ENCODE measurements at places on chromosomes 7 and 10.

GRCh38 chr10:62826273-62826672 lies 10.1 kb upstream of the EGR2 start:
- DNase-seq, result no peak

DNA sequence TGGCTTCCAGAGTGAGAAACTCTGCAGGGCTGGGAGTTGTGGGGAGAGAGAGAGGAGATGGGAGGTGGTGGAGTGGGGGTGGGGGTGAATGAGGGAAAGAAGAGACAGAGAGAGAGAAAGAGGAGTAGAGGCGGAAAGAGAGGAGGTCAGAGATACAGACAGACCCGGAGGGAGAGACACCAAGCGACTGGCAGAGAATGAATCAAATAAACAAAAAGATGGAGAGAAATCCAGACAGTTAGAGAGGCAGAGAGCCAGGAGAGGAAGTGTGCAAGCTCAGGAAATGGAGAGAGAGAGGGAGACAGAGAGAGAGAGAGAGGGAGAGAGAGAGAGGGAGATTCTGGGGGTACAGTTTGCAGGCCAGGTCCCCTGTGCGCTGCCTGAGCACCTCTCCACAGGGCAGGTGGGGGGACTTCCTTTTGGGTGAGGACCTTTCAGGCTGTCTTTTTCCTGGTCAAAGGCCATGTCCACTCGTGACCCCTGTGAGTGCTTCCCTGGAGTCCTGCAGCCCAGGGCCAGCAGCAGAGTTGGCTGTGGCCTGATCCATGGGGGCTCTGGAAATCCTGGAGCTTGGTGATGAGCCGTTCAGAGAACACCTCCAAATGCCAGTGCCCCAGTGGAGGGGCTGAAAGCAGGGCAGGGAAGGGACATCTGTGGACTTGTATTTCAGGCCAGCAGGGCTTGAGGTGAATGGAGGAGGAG lies 25.0 kb upstream of the PCBD1 start:
- no peak for DNase-seq

DNA sequence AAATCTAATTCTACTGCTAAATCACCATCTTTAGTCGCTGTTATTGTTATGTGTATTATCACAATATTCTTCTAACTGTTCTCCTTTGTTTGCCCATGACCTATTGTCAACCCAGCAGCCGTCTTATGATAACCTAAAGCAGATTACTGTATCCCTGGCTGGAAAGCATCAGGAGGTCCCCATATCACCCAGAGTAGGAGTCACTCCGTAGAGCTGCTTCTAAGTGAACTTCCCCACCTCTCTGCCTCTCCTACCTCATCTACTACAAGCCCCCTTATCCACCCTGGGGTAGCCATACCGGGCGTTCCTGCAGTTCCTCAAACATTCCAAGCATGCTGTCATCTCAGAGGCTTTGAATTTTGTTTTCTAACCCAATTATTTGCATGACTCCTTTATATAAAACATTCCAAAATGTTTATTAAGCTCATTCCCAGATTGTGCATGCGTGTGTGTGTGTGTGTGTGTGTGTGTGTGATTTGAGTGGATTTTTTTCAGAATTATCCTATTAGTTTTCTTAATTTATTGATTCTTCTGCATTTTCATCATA lies 39.7 kb downstream of the POU6F2 start:
- no peak for DNase-seq

DNA sequence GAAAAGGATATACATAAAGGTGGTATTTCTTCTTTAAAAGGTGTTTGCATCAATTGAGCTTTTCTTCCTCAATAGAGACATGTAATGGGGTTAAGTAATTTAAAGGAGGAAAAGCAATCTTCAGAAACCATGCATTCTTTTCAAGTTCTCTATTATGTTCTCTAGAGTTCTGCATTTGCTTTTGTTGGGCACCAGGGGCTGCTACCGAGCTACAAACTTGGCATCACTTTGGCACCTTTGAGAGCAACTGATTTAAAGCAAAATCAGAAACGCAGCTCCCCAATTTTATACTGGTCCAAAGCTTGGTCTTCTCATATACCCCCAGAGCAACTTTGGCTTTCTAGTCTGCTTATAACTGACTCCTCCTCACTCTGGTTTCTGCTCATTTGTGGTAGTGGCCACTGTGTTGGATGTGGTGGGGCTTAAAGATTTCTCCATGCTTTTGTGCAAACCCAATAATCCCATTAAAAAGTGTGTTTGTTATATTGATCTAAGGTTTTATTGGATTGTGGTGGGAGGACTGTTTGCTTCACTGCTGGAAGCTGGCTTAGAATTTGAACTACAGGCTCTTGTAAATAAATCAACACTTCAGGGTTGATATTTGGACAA lies 712.1 kb downstream of the PHTF2 start:
- DNase-seq, result no peak

- DNase-seq, result no peak
These were observed 30.4 kb downstream of the ZNF786 start for GRCh38 chr7:149060156-149060555.

DNA sequence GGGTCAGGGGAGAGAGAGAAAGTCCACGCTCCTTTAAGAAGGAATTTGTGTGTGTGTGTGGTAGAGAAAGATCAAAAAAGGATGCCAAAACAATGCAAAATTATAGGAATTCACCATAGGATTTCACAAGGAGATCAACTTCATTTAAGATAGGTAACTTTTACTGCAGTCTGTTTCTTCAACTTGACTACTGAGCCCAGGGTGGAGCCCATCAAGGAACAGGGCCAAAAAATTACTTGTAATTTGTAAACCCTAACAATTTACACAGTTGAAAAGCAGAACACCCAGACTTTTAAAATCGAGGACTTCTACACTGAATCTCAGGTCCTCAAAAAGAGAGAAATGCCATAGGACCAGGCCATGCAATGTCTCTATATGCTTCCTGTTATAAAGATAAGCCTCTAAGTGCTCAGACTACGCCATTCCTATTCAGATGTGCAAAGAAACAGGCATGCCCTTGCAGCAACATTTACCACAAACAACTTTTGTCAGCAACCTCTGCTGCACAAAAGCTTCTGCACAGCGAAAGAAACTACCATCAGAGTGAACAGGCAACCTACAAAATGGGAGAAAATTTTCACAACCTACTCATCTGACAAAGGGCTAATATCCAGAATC lies 10.6 kb upstream of the GIMAP4 start:
- no peak for DNase-seq

DNA sequence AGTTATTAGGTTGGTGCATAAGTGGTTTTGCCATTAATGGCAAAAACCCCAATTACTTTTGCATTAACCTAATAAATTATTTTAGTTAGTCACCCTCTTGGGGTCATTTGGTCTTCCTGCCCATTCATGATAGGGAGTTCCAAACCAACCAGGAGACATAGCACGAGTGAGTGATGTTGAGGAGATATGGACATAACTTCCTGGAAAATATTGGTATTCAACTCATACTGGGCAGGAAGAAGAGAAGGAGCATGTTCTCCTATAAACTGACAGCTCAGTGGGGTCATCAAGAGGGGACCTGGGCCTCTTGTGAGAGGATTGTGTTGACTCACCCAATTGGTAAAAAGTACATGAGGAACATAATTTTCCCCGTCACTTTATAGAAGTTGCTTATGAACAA lies 23.7 kb downstream of the SPAG6 start:
- DNase-seq, result no peak

GRCh38 chr7:137820677-137821420 lies 25.9 kb downstream of the DGKI start:
- no peak for DNase-seq

Data from NK-92 treated with Interleukin-12 subunit alpha and Interleukin-12 subunit beta, amount 100 ng/mL, for 24 hours (cell line).